Glutamatergic neuron (in vitro differentiated cells): ENCODE measurements at places on chromosomes 5 and 9.

DNA sequence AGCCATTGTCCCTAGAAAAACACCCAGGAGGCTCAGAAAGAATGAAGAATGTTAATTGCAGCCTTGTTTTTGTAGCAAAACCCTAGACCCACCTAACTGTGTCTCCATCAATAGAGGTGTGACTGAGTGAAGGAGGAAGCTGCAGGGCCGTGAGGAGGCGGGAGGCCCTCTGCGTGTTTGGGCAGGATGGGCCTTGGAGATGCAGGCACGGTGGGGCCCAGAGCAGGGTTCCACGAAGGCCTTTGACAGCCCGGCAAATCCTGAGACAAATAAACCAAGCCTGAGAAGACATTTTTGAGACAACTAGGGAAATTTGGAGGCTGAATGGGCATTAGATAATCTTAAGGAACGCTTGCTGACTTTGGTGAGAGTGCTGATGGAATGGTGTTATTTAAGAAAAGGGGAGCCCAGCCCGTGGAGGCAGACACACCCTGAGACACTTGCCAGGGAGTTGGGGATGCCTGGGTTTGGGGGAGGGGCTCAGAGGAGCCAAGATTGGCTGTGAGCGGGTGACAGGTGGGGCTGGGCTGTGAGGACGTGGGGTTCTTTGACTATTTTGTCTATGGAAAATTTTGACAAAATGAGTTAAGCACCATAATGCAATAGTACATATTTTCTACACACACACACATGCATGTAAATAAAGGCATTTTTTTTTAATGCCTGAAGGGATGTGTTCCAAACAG is 48.8 kb downstream of the BARX1 start:
- DNase-seq: no peak

GRCh38 chr5:116289276-116289675 is 204.5 kb downstream of the COMMD10 start:
- DNase-seq: no peak

- DNase-seq: no peak
Observed at GRCh38 chr5:150130493-150130922, 25.1 kb downstream of the PDGFRB start.

DNA sequence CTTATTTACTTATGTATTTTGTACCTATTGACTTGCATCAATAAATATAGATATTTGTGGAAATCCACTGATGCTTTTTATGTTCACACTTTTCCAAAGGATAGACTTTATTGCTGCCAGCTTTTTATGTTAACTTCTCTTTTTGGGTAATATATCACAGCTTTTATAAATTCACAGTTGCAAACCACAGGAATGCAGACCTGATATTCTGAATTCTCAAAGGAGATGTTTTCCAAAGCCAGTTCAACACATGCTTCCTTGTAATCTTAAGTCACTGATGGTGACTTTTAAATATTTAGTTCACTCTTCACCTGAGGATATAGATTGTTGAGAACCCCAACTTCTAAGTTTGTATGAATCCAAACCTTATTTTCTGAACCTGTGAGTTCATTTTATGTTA is 223.4 kb upstream of the PRR16 start:
- DNase-seq: no peak

- DNase-seq: no peak
Observed at GRCh38 chr9:3118081-3118480, 274.2 kb upstream of the PUM3 start.
